ENCODE measurements at places on chromosomes 7 and 10.

GRCh38 chr10:118594392-118595063, 920 bp downstream of the PRLHR start:
- DNase-seq, result no peak

GRCh38 chr7:133704453-133704852, 422.7 kb upstream of the LRGUK start:
- no peak for DNase-seq

GRCh38 chr7:139874302-139874629, 45.2 kb downstream of the TBXAS1 start:
- no peak for DNase-seq

GRCh38 chr10:43202224-43202656, 64.0 kb downstream of the CSGALNACT2 start:
- DNase-seq, result peak; percentile 38

DNA sequence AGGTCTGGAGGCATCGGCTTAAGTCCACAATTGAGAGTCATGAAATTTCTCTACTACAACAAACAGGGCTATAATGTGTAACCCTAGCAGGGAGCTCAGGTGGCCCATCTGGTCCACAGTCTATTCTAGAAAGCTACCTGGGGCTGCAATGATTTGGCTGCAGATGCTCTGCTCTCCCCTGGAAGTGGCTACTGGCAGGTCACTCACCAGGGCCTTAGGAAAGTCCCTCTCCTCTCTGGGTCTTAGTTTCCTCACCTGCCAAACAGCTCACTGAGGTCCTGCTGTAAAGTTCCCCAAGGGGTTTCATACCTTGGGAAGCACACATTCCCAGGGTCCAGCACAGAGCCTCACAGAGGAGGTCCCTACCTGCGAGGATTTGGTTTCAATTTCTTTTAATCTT, 2.5 kb downstream of the IGFBP3 start:
- no peak for DNase-seq

GRCh38 chr10:93715345-93715744, 13.0 kb upstream of the FRA10AC1 start:
- peak; percentile 32 for DNase-seq

GRCh38 chr10:79130255-79130654, 61.5 kb downstream of the ZMIZ1 start:
- no peak for DNase-seq

GRCh38 chr7:44823255-44823781, 24.6 kb downstream of the H2AZ2 start:
- DNase-seq, result no peak

- DNase-seq, result no peak
Measured at GRCh38 chr7:30816645-30817370, 45.6 kb downstream of the MINDY4 start.

GRCh38 chr10:12507165-12507850, 158.0 kb downstream of the CAMK1D start:
- no peak for DNase-seq

DNA sequence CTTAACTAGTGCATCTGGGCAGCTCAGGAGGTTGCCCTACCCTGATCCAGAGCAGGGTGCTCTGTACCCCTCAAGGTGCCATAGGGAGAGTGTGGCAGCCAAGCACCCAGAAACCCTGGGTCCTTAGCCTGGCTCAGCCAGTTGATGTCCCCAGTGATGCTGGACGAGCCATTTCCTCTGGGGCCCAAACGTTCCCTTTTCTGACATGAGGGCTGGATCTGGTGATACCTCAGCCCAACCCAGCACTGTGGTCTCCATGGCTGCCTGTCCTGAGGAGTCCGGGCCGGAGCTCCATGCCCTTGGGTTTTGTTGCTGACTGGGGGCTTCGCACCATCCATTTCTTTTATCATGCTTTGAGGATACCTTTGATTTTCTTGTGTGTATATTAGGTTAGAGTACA, 87.9 kb upstream of the IKZF1 start:
- no peak for DNase-seq

GRCh38 chr10:35498693-35499092, 106.4 kb upstream of the GJD4 start:
- DNase-seq, result peak; percentile 17

GRCh38 chr7:2926120-2926895, 82.2 kb upstream of the GNA12 start:
- DNase-seq, result no peak

DNA sequence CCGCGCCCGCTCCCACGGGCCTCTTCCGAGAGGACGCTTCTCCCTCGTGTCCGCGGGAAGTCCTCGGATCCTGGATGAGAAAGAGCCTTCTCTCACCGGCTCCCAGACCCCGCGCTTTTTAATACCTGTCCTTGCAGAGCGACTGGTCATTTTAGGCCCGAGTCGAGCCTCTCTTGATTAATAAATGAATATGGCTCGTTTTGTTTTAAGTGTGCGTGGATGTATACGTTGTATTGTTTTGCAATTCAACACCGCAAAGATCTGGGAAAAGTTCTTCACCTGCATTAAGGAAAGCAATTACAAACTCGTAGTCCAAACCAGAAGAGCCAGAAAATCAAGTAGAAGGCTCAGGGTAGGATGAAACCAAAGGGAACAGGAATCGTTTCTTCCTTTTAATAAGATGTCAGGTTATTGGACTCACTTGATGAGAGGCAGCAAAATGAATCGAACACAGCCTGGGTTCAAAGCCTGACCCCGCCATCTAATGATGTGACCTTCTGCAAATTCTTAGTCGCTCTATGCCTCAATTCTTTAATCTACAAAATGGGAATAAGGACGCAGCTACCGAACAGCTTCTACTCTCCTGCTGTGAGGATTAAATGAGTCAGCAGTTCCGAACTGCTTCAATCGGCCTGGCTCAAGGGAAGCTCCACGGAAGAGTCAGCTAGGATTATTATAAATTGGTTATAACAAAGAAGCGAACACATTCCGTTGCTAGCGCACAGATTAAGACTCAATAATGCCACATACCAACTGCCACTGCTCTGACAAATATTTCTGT, 277.8 kb upstream of the NEBL start:
- no peak for DNase-seq

- no peak for DNase-seq
Measured at GRCh38 chr7:114879554-114879953, 42.3 kb upstream of the MDFIC start.

- DNase-seq, result no peak
Measured at GRCh38 chr10:389836-390448, 254.7 kb downstream of the ZMYND11 start.

GRCh38 chr7:26153241-26153822, 1.3 kb downstream of the NFE2L3 start:
- DNase-seq, result no peak

GRCh38 chr7:81162771-81163525, 244.1 kb upstream of the SEMA3C start:
- no peak for DNase-seq

GRCh38 chr7:111086532-111086931, 4.4 kb upstream of the LRRN3 start:
- DNase-seq, result no peak

- DNase-seq, result no peak
Measured at GRCh38 chr7:152025937-152026890, 740 bp downstream of the GALNT11 start.

All from GM18507 (cell line).